HuH-7.5 (cell line): ENCODE measurements at places on chromosomes 3 and 15.

GRCh38 chr15:57148262-57148661 is 228.0 kb upstream of the CGNL1 start:
- DNase-seq, result no peak

DNA sequence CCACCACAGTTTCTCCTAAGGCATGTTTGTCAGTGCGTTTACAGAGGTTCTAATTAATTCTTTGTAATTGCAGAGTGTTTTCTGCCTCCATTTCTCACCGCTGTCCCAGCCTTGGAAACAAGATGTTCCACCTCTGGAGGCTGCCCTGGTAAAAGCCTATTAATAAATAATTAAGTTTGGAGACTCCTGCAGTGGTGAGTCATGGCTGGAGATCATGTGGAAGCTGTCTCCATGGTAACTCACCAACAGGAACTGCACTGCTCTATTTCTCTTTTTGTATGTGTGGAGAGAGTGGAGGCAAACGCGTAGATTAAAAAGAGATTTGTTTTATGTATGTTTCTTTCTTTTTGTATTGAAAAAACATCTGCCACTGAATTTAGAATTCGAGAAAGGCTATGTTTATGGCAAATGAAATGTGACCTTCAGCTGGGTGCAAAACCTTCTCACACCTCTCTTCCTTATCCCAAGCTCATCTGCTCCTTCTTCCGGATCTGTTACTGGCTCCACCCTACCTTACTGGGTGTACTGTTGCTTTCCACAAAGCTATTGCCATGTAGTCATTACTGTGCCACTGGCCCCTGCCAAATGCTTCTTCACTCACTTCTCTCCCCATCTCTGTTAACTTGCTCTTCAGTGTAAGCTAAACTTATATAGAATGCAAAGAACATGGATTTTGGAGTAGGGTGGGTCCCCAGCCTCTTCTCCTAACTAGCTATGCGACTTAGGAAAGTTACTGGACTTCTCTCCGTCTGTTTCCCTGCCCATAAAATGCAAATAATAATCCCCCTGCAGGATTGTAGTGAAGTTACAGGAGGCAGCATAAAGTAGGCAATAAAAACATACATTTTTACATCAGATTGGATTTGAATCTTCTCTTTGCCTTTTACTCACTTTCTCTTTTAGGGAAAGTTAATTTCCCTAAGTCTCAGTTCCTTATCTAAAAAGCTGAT is 778.5 kb downstream of the NTRK3 start:
- DNase-seq, result no peak

- DNase-seq, result no peak
These were observed 92.2 kb upstream of the ANKRD28 start for GRCh38 chr3:15889936-15890335.

DNA sequence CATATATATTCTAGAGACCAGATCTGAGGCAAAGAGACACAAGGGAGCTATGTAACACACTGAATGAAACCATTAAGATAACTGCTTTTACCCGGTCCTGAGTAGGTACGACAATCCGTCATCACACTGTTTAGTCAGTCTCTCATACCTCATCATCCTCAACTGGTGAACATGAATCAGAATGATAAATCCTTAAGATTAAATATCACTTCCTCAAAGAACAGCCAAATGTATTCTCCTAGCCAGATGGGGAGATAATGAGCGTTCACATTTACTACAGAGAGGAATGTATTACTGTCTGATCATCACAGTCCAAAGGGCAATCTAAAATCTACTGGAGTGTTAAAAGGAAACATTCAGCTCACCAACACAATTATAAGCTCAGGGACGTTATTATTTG is 319.4 kb upstream of the STAC start:
- no peak for DNase-seq

DNA sequence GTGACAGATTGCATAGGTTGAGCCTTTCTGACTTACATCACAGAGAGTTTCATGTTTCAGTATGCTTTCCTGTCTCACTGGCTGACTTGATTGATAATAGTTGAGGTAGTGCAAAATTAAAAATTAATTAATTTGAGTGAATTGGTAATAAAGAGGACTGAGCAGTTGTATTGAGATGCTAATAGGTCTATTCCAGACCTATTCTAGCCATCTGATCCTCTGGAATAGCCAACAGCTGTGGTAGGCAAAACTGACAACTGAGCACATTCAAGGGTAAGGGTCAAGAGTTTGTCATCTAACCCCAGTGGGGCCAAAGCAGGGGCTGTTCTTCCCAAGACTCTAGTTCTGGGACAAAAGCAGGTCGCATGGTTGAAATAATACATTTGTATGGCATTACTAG is 132.4 kb downstream of the EPHA3 start:
- no peak for DNase-seq

- DNase-seq, result no peak
These were observed 15.2 kb downstream of the TRAIP start for GRCh38 chr3:49841126-49841696.

DNA sequence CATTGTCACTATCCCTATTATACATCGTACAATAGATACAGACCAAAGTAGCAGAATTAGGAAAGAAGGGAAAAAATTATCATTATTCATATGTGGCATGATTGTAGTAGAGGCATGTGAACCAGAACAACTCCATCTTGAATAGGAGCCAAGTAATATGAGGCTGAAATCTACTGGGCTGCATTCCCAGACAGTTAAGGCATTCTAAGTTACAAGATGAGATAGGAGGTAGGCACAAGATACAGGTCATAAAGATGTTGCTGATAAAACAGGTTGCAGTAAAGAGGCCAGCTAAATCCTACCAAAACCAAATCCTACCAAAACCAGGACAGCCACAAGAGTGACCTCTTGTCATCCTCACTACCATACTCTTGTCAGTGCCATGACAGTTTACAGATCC is 1035.4 kb upstream of the SEMA6D start:
- DNase-seq, result no peak

- DNase-seq, result no peak
These were observed 44.9 kb upstream of the ALDH1A3 start for GRCh38 chr15:100834731-100835130.

DNA sequence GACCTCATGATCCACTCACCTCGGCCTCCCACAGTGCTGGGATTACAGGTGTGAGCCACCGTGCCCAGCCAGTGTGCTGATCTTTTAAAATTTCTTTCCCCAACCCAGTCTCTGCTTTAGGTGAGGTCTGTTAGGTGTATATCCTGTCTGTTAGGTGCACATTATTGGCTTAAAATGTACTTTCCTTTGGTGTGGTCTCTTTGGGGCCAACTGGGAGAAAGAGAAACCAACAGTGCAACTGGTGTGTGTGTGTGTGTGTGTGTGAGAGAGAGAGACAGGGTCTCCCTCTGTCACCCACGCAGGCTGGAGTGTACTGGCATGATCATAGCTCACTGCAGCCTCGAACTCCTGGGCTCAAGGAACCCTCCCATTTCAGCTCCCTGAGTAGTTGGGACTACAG is 50.3 kb upstream of the GNB5 start:
- DNase-seq, result no peak

- DNase-seq, result no peak
These were observed 86.9 kb upstream of the PLXNA1 start for GRCh38 chr3:126896067-126896441.

GRCh38 chr3:51949121-51949520 is 6.1 kb upstream of the GPR62 start:
- DNase-seq, result no peak

DNA sequence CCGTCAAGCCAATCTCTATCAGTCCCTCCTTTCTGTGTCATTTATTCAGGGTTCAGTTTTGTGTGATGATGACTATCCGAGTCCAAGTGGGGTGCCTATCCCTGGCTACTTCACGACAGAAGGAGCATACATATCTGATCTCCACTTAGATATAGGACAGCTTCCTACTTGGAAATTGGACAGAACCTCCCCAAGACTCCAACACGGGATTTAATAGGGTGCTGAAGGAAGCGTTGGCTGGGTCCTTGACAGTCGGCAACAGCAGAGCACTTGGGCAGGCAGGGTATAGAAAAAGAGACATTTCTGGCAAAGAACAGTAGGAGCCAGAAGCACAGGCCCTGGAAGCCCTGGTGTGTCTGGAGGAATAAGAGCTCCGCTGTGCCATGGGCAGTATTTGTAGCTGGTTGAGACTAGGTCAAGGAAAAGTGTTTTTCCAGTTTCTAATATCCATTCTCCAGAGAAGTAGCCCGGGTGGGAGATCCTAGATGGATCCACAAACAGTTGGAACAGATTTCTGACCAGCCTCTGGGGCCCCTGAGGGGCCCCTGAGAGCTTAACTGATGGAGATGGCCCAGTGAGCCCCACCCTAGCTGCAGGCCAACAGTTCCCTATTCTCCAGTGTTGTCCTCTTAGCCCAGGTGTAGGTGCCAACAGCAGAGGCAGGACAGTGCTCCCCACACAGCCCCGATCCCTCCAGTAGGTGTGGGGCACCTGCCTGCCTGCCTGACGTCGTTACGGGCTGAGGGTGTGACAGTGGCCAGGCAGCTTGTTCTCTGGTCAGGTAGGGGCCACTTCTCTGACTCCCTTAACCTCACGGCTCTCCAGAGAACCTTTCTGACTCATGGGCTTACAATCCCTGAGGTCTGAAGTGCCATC is 130.8 kb downstream of the CHCHD6 start:
- no peak for DNase-seq

DNA sequence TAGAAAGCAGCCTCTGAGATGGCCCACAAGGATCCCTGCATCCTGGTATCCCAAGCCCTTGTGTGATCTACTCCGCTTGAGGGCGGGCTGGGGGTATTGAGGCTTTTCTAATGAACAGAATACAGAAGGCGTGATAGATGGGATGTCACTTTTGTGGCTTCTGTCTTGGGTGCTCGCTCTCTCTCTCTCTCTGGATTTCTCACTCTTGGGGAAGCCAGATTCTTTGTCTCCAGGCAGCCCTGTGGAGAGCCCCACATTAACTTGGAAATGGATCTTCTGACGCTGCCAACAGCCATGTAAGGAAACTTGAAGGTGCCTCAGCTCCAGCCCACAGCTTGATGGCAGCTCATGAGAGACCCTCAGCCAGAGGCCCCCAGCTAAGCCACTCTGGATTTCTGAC is 26.9 kb upstream of the SEC62 start:
- no peak for DNase-seq

- no peak for DNase-seq
These were observed 70.0 kb upstream of the KLF13 start for GRCh38 chr15:31256378-31257265.

- DNase-seq, result no peak
These were observed 266 bp upstream of the ZBTB47 start for GRCh38 chr3:42653303-42653559.

GRCh38 chr3:16692486-16693344 is 87.5 kb upstream of the DAZL start:
- DNase-seq, result no peak

- no peak for DNase-seq
These were observed 162.7 kb downstream of the ALCAM start for GRCh38 chr3:105529456-105529855.

DNA sequence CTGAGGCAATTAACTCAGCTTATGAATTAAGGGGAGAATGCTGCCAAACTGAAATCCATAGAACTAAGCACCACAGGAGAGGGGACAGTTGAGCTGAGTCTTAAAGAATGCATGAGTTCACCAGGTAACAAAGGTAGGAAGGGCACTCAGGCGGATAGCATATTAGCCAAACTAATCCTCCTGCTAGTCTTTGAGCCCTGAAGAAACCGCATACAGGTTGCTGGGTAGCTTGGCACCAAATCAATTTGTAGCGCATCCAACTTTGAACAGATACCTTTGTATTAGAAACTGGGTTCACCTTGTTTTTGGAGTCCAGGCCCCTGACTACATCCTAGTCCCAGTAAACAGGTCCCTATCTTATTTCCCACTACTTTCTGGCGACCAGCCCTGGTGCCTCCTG is 93.7 kb downstream of the FRMD4B start:
- no peak for DNase-seq

GRCh38 chr3:31831591-31831990 is 149.5 kb downstream of the OSBPL10 start:
- no peak for DNase-seq

GRCh38 chr3:139939681-139940190 is 4.8 kb downstream of the CLSTN2 start:
- no peak for DNase-seq

DNA sequence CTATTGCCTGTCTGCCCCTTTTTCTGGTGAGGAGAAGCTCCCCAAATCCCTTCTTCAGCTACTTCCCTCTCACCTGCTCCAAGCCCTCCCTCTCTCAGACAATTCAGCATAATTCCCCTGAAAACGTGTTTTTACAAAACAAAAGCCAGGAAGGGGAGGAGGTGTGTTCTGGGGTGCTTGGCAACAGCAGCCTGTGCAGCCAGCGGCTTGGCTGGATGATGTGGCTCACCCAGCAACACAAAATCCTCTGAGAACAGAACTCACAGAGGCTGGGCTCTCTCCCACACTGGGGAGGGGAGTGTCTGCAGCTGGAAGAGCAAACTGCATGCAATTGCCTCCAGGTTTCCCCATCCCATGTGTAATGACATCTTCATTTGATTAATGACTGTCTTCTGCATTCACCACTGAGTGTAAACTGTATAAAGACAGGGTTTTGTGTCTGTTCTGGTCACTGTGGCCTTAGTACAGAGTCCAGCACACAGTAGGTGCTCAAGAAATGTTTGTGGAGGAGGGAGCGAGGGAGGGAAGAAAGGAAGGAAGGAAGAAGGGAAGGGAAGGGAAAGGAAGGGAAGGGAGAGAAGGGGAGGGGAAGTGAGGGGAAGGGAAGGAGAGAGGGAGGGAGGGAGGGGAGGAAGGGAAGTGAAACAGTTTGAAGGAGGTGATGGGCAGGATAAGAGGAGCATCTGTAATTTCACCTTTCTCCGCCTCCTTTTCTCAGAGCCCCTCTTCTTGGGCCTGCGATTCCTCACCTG is 70.1 kb upstream of the GLCE start:
- DNase-seq, result no peak

DNA sequence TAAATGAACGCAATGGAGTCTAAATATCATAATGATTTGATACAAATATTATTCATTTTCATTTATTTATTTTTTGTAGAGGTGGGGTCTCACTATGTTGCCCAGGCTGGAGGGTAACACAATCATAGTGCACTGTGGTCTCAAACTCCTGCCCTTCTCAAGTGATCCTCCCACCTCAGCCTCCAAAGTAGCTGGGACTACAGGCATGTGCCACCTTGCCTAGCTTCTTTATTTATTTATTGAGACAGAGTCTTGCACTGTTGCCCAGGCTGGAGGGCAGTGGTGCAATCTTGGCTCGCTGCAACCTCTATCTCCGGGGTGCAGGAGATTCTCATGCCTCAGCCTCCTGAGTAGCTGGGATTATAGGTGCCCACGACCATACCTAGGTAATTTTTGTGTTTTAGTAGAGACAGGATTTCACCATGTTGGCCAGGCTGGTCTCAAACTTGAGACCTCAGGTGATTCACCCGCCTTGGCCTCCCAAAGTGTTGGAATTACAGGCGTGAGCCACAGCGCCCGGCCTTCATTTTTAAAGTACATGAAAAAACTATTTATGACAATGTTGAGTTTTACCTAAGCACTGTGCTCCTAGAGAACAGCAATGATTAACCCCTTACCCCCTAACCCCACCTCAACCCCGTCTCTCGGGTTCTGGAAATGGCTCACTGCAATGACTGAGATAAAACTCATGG is 4.0 kb upstream of the AEN start:
- no peak for DNase-seq

DNA sequence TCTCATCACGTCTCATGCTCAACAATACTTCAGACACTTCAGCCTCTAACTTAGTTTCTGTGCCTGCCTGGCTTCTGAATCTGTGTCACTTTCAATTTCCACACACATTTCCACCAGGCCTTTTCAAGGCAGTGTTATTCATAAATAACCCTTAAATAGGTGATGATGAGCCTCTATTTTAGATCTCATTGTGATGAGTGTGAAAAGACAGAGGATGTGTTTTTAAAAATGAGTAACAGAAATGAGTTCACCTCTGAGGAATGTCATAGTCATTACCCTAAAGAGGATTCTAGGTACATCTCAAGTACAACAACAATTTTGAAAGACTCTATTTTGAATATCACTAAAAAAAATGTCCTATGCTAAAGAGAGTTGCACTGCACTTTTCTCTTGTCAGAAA is 64.6 kb downstream of the STAC start:
- no peak for DNase-seq
